ENCODE measurements at places on chromosomes 4 and X.

DNA sequence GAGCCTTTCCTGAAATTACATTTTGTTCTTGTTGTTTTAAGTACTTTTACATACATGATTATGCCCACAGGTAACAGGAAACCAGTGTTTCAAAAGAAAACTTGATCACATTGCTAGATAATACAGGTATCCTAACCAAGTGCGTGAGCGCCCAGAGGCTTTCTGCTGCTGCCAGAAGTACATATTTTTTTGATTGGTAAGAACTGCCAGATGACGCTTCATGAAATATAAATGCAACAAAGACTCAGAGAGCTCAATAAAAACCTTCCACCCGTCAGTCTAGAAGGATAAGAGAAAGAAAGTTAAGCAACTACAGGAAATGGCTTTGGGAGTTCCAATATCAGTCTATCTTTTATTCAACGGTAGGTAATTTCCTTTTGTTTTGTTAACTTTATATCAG is at the start of gene EPGN:
Gene EPGN (plus strand): TSS at position 256 of the 400 bp plus-strand sequence. CDS start 64 bp downstream, at position 320.
- DNase-seq: no peak

DNA sequence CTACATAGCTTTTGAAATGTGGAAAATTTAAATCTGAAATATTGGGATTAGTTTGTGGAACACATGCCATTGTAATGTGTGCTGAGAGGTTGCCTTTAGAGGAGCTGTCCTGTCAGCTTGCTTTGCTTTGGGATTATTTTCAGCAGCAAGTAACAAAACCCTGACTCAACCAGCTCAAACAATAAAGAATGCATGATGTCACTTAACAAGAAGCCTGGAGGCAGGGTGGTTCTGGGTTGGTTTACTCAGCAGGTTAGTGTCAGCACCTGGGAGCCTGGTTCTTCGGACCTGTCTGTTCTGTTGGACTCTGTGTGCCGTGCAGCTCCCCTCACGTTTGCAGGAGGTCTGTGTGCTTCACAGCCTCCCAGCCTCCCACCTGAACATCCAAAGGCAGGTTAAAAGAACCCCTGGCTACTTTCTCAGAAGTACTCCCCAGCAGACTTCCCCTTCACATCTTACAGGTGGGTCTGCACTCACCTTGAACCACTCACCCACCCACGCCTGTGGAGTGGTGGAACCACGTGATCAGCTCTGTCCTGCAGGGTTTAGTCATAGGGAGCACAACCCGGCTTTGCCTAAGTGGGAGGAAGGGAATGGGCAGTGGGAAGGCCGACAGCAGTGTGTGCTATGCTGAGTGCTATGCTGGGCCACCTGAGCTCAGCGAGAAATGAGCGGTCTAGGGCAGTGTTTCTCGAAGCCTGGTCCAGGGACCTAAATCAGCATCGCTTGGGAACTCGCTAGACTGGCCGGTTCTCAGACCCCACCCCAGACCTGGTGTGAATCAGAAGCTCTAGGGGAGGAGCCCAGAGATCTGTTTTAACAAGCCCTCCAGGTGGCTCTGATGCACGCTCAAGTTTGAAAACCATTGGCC is 20.4 kb downstream of the TMEM131L start:
- no peak for DNase-seq

- DNase-seq: no peak
Observed at GRCh38 chr4:1081689-1082040, 31.7 kb downstream of the RNF212 start.

DNA sequence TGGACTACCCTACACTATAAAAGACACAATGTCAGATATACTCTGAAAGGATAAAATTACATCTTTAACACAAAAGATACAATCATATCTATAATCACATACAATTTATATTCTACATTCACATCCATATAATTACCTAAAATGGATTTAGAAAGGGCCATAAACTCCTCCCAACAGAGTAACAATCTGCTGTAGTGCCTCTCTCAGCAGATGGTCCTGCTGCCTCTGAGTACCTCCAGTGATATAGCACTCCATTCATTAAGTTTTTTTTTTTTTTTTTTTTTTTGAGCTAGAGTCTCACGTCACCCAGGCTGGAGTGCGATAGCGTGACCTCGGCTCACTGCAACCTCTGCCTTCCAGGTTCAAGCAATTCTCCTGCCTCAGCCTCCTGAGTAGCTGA is 7.4 kb downstream of the ANKRD37 start:
- no peak for DNase-seq

DNA sequence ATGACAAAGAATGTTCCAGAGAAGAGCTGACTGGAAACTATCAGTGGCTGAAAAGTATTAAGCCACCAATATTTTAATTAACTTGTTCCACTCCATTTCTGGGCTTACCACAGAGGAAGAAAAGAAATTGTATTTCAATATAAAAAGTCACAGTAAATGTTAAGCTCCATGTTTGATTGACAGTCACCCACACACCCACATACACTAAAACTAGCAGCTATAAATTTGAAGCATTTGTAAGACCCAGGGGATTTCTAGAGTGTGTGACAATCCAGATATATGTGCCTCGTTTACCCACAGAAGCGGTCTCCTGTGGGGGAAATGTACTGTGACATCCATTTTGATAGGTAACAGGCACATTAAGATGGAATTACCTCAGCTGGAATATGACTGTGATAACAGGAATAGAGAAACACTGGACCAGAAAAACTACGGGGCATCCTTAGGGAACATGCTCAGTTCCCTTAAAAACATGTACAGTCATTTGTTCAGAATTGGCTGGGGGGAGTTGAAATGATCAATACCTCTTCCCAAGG is 39.0 kb upstream of the RASGEF1B start:
- DNase-seq: no peak

DNA sequence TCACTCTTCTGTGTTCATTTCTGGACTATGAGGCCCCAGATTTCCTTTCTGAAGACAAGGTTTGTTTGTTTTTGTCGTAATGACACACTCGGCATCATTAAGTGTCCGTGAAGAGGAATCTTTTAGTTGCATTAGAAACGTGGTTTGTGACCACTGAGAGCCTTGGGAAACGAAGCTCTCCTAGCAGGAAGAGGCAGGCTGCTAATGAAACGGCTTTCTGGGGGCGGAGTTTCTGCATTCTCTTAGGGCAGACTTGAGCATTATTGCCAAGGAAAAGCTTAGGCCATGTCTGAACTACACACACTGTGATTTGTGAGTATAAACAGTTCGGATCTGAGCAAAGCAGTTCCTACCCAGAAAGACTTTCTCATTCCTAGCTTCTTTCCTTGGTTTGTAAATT is 64.0 kb downstream of the SOX3 start:
- no peak for DNase-seq

All from activated CD8-positive, alpha-beta memory T cell treated with anti-CD3 and anti-CD28 coated beads, Interleukin-2, amount 50 U/mL, for 48 hours (primary cell).